ENCODE measurements at places on chromosomes 7 and 10.

DNA sequence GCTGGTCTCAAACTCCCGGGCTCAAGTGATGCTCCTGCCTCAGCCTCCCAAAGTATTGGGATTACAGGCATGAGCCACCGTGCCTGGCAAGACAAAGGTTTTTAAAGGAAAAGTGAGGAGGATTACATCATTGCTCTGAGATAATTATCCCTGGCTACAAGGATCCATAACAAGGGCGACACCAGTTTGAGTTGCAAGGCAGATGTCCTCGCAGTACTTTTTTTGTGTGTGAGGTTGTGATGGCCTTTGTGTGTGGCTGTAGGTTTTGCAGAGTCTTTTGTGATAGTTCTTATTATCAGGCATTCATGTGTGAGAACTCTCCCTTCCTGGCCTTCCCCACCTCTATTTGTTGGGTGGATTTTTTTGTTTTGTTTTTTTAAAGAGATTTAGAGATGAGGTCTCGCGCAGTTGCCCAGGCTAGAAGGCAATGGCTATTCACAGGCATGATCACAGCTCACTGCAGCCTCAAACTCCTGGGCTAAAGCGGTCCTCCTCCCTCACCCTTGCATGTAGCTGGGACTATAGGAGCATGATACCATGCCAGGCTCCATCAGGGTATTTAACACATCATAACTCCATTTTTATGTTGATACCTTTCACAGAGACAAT is 10.0 kb downstream of the BTBD16 start:
- no peak overlapping the region for H3K27ac ChIP-seq
- H3K27me3 ChIP-seq: peaks cover 12% of the 10 kb centered on the region
- DNase-seq: no peak
- H3K4me1 ChIP-seq: no peaks in the 10 kb centered on the region

GRCh38 chr7:101933688-101934121 is 116.3 kb downstream of the CUX1 start:
- H3K27me3 ChIP-seq: no peaks in the 10 kb centered on the region
- peak overlapping the region; percentile 67 for H3K4me3 ChIP-seq
- no peak overlapping the region for H3K27ac ChIP-seq
- H3K4me1 ChIP-seq: peaks cover 13% of the 10 kb centered on the region

DNA sequence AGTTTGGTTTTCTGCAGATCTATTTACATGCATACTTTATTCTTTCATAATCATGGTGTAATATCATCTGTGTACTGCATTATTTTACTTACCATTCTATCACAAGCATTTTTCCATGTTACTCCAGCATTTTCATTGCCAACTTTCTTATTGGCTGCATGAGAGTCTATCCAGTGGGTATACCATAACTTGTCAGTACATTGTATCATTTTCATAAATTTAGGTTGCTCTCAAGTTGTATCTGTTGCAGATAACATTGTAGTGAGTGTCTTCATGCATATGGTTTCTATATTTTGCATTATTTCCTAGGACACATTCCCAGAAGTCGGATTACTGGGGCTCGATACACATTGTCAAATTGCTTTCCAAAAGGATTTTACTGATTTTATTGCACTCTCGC is 87.2 kb upstream of the INSYN2A start:
- H3K4me3 ChIP-seq: no peak overlapping the region
- H3K27ac ChIP-seq: no peak overlapping the region
- no peak for DNase-seq
- H3K36me3 ChIP-seq: no peaks in the 10 kb centered on the region
- H3K27me3 ChIP-seq: no peaks in the 10 kb centered on the region
- no peaks in the 10 kb centered on the region for H3K4me1 ChIP-seq

GRCh38 chr10:1737222-1738061 is at the start of gene ADARB2:
ADARB2 (minus strand) TSS chr10:1737525.
- H3K4me1 ChIP-seq: peaks cover 9% of the 10 kb centered on the region
- H3K4me3 ChIP-seq: peak within 1 kb of the TSS; percentile 78
- DNase-seq: peak; percentile 22
- no peak within 1 kb of the TSS for H3K27ac ChIP-seq

DNA sequence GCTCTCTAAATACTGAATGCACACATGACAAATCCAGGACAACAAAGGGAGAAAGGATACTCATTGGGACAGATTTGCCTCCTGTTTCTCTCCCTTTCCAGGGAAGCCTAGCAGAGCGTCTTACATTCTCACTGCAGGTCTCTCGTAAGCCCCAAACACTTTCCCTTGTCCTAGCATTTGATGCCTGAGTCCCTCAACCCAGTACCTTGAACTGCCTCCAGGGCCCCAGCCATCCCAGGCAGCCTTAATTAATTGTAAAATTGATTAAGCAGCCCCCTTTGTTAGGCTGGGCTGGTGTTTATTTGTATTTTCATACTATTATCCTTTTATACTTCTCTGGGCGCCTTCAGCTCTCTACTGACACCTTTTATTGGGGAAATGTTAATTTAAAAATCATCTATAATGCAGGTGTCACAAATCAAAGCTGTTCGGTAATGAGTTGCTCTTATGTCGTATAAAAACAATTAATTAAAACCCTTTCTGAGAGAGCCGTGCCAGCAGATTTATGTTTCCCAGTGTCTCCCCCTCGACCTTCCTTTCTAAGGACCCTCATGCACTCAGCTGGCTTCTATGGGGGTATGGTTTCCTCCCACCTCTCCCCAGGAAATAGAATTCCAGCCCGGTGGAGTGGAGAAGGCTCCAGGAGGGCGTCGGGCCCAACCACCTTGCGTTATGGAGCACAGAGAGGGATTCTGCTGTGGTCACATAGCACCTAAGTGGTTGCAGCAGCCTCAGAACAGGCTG is 243.8 kb downstream of the RPS24 start:
- H3K36me3 ChIP-seq: no peaks in the 10 kb centered on the region
- peaks cover 3% of the 10 kb centered on the region for H3K4me1 ChIP-seq
- peaks cover 15% of the 10 kb centered on the region for H3K27me3 ChIP-seq
- no peak overlapping the region for H3K4me3 ChIP-seq
- H3K27ac ChIP-seq: no peak overlapping the region
- DNase-seq: no peak

DNA sequence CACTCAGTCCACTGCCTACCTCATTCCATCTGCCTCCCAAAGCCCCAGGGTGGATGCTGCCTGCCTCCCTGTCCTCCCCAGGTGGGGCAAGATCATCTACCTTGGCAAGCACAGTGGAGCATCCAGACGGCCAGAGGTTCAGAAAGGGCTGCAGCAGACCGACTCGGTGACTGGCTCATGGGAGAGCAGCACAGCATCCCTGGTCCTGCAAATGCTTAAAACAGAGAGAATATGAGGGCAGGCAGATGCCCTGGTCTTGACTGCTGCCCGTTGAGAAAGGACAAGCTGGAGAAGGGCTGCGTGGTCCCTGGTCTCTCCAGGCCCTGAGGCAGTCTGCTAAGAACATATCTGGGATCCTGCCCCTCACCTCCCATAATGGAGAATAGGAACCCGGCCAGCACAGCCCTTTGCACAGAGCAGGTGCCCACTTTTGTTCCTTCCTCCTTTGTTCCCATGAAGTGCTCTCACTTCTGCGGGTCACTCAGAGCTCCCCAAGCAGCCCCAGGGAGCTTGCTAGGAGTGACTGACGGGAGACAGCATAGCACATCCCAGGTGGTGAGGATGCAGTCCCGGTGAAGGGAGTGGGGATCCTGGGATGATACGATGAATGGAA is 1.4 kb downstream of the HPS1 start:
- no peaks in the 10 kb centered on the region for H3K27me3 ChIP-seq
- peaks cover 27% of the 10 kb centered on the region for H3K36me3 ChIP-seq
- no peak for DNase-seq
- peak overlapping the region; percentile 97 for H3K27ac ChIP-seq
- peak overlapping the region; percentile 91 for H3K4me3 ChIP-seq

DNA sequence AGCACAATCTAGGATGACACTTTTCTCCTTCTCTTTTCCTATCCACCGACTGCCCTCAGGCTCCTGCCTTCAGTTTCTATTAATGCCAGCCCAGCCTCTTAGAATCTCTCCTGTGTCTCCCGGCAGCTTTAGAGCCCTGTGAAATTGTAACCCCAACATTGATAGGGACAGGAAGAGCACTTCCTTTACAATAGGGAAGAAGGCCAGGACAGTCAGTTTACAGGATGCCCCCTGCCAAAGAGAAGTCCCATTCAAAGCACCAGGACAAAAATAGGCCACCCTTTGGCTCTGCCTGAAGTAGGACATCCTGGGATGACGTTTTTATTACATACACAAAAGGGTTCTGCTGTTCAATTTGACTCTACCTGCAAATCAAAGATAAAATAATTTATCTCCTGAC is 64.7 kb upstream of the ANK3 start:
- no peak overlapping the region for H3K4me3 ChIP-seq
- no peak for DNase-seq
- peaks cover 15% of the 10 kb centered on the region for H3K4me1 ChIP-seq
- no peak overlapping the region for H3K27ac ChIP-seq
- H3K27me3 ChIP-seq: no peaks in the 10 kb centered on the region

- no peak for DNase-seq
- no peak overlapping the region for H3K4me3 ChIP-seq
- H3K36me3 ChIP-seq: no peaks in the 10 kb centered on the region
- H3K27me3 ChIP-seq: peaks cover 3% of the 10 kb centered on the region
- peaks cover 7% of the 10 kb centered on the region for H3K4me1 ChIP-seq
- no peak overlapping the region for H3K27ac ChIP-seq
Measured at GRCh38 chr7:108054537-108054936, 51.6 kb upstream of the LAMB1 start.

GRCh38 chr7:17063045-17063383 is 181.2 kb upstream of the AGR3 start:
- H3K27ac ChIP-seq: no peak overlapping the region
- no peaks in the 10 kb centered on the region for H3K36me3 ChIP-seq
- H3K4me1 ChIP-seq: peaks cover 3% of the 10 kb centered on the region
- no peak overlapping the region for H3K4me3 ChIP-seq
- H3K27me3 ChIP-seq: no peaks in the 10 kb centered on the region
- DNase-seq: no peak

DNA sequence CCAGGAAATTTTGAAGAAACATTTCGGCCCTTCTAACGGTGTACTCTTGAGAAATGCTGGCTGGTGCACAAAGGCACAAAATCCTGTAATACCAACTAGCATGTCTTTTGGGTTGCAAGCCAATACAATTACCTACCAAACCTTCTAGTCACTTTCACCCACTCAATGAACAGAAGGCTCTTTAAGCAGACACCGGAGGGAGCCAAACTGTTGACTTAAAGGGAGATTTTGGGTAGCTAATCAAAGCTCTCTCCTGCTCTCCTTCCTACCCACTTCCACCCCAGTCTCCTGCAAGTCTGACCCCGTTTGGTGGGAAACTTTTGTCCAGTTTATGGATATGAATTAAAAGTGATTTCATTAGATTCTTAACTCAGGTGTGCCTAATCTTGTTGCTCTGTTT is 24.0 kb downstream of the GRM3 start:
- no peak for DNase-seq
- H3K36me3 ChIP-seq: no peaks in the 10 kb centered on the region
- no peaks in the 10 kb centered on the region for H3K27me3 ChIP-seq
- no peaks in the 10 kb centered on the region for H3K4me1 ChIP-seq

DNA sequence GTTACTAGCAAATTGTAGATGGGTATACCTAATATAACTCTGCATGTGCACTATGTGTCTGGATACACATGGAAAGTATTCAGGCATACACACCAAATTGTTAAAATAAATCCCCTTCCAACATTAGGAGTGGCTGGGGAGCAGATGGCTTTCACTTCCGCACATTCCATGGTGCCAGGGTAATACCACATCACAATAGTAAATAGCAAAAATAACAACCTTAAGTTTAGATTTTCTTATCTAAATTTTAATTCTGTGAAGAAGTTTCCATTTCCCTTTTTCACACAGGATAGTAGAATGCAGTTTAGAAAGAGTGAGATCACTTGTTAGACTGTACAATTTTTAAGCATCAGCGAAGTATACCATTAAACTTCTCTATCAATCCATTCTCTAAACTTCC is 5.8 kb upstream of the ALOX5 start:
- peaks cover 10% of the 10 kb centered on the region for H3K36me3 ChIP-seq
- peaks cover 42% of the 10 kb centered on the region for H3K4me1 ChIP-seq
- no peak for DNase-seq

DNA sequence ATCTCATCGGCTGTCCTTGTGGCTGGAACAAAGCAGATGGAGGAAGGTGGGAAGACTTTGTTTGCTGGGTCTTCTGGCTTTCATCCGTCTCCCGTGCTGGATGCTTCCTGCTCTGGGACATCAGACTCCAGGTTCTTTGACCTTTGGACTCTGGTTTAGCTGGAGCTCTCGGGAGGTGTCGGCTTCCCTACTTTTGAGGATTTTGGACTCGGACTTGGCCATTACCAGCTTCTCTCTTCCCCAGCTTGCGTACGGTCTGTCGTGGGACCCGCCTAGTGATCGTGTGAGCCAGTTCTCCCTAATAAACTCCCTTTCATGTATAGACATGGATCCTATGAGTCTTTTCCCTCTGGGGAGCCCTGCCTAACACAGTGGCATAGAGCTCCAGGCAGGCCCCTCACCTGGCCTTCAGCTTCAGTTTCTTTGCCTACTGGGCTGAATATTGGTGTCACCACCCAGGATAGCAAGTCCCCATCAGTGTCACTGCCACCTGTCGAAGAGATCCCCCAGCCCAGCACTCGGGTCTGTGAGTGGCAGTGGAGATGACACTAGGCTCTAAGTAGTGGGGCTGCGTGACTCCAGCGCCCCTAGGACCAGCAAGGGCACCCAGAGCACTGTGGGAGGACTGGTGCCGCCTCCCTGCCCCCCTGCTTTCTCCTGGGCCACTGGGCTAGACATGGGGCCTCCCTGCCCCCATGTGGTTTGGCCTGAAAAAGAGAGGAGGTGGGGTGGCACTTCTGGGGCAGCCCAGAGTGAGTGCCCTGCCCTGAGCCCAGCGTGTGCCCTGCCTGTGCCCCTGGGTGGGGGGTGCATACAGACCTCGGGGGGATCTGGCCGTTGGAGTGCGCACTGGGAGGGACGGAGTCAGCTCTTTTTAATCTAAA is 135.6 kb downstream of the LHPP start:
- no peak for DNase-seq
- H3K27ac ChIP-seq: no peak overlapping the region
- no peaks in the 10 kb centered on the region for H3K27me3 ChIP-seq

DNA sequence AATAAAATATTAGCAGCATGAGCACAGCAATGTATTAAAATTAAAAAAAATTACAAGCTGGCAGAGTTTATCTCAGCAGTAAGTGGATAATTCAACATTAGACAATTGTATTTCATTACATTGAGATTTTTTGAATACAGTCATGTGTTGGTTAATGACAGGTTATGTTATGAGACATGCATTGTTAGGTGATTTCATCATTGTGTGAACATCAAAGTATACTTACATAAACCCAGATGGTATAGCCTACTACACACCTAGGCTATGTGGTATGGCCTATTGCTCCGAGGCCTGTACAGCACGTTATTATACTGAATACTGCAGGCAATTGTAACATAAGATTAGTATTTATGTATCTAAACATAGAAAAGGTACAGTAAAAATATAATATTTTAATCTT is 29.7 kb downstream of the CCDC6 start:
- no peak for DNase-seq
- H3K27ac ChIP-seq: peak overlapping the region; percentile 87
- H3K27me3 ChIP-seq: no peaks in the 10 kb centered on the region
- H3K4me1 ChIP-seq: peaks cover 63% of the 10 kb centered on the region
- no peak overlapping the region for H3K4me3 ChIP-seq

All from memory B cell (primary cell).